Stimulated activated CD4-positive, alpha-beta T cell treated with anti-CD3 and anti-CD28 coated beads, Interleukin-12 subunit alpha, Interleukin-12 subunit beta, amount 100 ng/mL, for 4 hours (primary cell): ENCODE measurements at places on chromosomes 2 and 18.

DNA sequence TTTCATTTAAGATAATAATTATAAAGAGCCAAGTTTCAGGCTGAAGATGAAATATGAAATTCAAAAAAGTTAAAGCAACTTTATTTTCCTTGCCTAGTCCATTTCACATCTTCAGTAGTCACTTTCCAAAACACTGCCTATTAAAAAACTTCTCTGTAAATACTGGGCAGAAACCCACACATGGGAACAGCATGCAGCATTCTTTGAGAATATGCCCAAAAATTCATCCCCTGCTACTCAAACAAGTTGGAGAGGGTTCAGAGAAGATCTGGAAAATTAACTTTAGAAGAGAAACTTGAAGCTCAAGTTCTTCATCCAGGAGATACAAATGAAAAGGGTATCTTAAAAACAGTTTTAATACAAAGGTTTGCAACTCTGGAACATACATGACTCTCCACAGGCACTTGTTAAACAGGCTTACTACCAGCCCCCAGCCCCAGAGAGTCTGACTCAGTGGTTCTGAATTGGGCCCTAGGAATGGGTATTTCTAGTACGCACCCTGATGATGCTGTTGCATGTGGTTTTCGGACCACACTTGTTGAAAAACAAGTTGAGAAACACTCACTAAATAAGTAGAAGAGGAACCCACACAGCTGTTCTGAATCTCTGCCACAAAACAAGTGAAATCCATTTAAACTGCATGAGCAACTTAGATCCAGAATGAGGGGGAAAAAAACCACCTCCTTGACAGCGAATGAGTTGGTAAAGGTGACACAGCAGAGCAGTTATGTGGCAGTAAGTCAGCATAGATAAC is 329.1 kb downstream of the SATB2 start:
- no peak for DNase-seq

GRCh38 chr2:11743366-11743765 is 3.1 kb upstream of the LPIN1 start:
- DNase-seq: no peak

GRCh38 chr2:55399815-55400214 is 19.8 kb downstream of the CCDC88A start:
- DNase-seq: no peak

GRCh38 chr2:30155202-30155601 is 8.4 kb downstream of the YPEL5 start:
- DNase-seq: no peak

DNA sequence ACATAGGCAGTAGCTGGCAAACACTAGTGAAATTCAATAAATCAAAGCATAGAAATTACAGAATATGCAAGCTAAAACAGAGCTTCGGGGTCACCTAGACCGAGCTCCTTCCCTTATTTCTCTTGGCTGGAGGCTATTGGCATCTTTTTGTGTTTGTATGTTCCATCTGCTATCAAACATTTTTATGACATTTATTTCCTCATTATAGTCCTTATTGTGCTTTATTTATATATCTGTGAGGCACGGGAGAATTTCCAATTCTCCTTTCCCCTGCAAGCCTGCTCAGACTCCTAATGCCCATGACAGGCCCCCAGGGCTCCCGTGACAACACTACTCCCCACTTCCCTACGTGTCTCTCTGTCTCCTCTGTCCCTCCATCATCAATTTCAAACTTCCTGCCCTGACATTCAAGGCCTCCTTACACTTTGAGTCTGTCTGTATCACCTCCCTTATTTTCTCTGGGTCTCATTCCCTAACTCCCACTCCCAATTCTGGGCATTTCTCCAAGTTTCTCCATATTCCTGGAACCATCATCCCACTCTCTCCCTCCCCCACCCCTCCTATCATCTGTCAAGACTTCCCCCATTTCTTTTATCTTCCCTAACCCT is 316.9 kb downstream of the OSR1 start:
- DNase-seq: no peak
